Choroid plexus epithelial cell (primary cell): ENCODE measurements at places on chromosomes 3 and 15.

DNA sequence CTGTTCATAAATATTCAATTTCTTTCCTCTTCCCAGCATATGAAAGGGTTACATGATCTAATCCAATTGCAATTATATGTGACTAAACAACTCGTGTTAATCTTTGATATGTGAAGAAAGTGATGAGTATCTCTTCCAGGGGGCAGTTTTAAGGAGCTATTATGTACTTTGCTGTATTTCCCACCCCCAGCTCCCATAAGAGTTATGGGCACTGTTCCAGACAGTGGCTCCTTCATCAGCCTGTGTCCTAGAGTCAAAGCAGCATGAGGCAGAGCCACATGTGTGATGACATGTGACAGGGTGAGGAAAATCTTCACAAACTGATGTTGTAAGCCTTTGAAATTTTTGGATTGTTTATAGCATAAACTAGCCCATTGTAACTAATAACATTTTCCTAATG lies 315.4 kb downstream of the DIPK2A start:
- no peak for DNase-seq

DNA sequence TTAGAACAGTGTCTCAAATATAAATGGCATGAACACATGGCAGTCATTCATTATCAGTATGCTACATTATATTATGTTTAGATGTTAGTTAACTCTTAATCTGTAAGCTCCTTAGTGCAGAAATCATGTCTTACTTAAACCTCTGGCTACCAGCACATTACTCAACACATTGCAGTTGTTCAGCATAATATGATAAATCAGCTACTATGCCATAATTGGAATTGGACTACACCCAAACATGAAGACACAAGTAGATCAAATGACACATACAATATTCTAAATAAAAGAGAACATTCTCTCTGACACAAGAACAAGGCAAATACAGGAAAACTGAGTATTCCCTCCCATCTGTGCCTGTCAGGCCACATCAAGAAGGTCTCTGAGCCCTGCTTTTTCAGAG lies 116.1 kb downstream of the PCCB start:
- DNase-seq = peak; percentile 54

- DNase-seq = peak; percentile 67
Measured at GRCh38 chr15:31338879-31339557, 12.4 kb downstream of the KLF13 start.

DNA sequence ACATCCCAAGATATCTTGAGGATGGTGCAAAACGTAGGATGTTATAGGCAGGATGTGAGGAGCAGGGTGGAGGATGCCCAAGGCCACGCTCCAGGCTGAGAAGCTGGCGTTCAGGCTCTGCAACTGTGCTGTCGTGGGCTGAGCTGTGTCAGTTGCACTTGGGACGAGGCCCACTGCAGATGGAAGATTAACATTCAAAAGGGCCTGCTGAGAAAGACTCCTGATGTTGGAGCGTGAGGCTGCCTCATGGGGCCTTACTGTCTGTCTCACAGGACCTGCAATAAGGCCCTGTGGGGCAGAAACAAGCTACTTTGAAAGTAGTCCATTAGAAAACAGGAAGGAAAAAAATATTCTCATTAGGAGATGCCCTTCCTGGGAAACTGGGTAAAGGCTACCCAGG lies 60.6 kb upstream of the SEC61A1 start:
- DNase-seq = no peak

GRCh38 chr3:9732080-9732739 lies 675 bp downstream of the BRPF1 start:
- DNase-seq = no peak

GRCh38 chr15:96440978-96441377 lies 110.5 kb downstream of the NR2F2 start:
- DNase-seq = no peak

GRCh38 chr3:9499455-9500107 lies 54.0 kb downstream of the LHFPL4 start:
- no peak for DNase-seq

GRCh38 chr3:192641919-192642318 lies 85.4 kb downstream of the FGF12 start:
- DNase-seq = no peak

DNA sequence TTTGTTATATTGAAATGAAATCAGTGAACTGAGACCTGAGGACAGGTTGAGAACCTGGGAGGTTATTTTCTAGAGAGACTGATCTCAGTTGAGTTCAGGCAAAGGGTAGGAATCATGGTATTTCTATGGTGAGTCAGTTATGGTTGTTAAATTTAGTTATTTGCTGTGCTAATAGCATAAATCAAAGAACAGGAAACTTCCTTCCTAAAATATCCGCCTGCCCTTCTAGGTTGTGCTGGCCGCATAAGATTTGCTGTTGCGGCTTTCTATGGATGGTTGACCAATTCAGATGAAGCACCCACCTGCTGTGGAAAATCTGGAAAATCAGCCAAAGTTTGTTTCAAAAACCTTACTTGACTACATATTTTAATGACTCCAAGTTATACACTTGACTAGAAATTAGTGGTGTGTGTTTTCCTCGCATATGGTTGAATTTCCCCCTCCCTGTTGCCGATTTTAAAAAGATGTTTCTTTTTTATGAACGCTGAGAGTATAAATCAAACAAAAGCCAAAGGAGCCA lies 52.6 kb downstream of the PLCL2 start:
- no peak for DNase-seq

GRCh38 chr3:158140396-158140795 lies 30.5 kb downstream of the RSRC1 start:
- DNase-seq = peak; percentile 15

DNA sequence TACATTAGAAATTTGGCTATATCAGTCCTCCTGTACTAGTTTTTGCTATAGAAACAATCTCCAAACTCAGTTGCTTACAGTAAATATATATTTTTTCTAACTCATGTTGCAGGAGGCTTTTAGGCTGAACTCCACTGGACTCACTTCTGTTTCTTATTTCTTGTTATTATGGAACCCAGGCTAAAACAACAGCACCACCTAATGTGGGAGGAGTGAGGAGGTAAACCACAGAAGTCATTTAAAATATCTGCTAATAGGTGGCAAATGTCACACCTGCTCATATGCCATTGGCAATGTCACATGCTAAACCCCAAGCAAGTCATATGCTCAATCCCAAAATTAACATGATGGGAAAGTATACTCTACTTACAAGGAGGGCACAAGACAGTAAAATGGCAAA lies 462.2 kb downstream of the PLOD2 start:
- DNase-seq = no peak

- peak; percentile 2 for DNase-seq
Measured at GRCh38 chr15:27336676-27337075, 365.7 kb downstream of the GABRG3 start.

GRCh38 chr15:73258271-73259108 lies 110.3 kb downstream of the HCN4 start:
- DNase-seq = no peak

- no peak for DNase-seq
Measured at GRCh38 chr15:93730724-93731123, 500.6 kb upstream of the MCTP2 start.

DNA sequence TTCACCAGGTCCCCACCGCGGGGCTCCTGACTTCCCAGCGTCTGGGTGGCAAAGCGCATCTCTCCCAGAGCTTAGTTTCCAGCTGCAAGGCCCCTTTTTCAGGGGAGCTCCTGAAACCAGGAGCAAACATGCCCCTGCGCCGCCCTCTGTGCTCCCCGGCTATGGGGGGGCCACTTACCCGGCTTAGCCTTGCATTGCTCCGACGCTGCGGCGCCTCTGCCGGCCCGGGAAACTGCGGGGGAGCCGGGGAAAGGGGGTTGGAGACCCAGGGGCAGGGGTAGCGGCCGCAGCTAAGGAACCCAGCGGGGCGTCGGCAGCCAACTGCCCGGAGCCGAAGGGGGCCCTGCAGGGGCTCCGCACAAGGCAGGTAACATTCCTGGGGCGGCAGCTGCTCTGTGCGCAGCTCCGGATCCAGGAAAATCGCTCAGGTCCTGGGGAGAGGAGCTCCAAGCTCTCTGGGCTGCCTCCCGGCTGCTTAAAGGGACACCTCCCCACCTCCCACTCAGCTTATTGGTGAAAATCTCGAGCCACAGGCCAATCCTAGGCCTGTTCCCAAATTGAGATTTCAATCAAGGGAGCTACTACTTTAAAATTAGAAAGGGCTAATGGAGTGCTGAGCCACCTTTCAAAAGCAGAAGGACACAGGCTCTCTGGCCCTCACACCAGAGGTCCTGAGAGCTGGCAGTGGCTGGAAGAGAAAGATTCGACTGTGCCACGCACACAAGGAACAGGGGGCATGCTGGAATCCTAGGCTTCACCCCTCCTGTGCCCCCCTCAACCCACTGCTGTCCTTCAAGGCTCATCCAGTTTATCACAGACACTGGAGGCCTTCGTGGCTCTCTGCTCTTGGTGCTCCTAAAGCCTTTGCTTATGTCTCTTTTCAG lies 42.7 kb upstream of the PRICKLE2 start:
- DNase-seq = peak; percentile 76

- DNase-seq = no peak
Measured at GRCh38 chr3:156770699-156771414, 55.3 kb upstream of the LEKR1 start.

GRCh38 chr3:14786369-14786768 lies 32.4 kb upstream of the FGD5 start:
- no peak for DNase-seq

- no peak for DNase-seq
Measured at GRCh38 chr15:28959326-28959725, 73.6 kb downstream of the APBA2 start.
